Endothelial cell (in vitro differentiated cells): ENCODE measurements at places on chromosomes 5 and 9. TPM values are rescaled to one million over a fixed set of nuclear protein-coding genes. Genes with fewer than 3 reads are reported as not detected.

- DNase-seq: no peak
Observed at GRCh38 chr9:2134391-2134790, 119.2 kb downstream of the SMARCA2 start.

DNA sequence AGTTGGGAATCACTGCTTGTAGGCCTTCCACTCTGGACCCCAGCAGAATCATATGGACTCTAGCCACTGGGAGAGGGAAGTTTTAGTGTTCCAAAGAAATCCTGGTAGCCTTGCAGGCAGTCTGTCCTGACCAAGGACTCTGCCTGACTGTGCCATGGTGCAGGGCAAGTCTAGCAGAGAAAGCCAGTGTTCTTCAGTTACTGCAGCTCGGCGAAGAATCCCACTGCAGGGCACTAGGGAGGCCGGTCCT, 20.3 kb upstream of the MATR3 start:
- no peak for DNase-seq

DNA sequence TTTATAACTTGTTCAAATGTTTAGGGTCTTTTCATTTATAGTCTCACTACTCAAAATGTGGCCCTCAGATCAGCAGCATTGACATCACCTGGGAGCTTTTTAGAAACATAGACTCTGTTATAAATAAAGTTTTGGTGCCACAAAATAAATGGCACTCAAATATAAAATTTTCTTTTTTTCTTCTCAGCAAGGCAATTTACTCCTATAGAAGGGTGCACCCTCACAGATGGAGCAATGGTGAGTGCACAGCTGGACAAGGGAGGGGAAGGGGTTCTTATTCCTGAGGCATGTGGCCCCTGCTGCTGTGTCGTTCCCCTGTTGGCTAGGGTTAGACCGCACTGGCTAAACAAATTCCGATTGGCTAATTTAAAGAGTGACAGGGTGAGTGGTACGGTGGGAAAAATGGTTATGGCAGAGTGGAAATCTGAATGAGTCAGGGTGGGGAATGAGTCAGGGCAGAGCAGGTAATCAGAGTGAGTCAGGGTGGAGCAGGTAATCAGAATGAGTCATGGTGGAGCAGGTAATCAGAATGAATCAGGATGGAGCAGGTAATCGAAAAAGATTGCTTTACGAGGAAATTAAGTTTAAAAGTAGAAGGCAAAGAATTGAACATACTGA, 31.8 kb upstream of the C7 start:
- DNase-seq: no peak

- no peak for DNase-seq
Observed at GRCh38 chr9:23444658-23445057, 381.4 kb downstream of the ELAVL2 start.

GRCh38 chr5:136905571-136905970, 540.2 kb upstream of the TRPC7 start:
- no peak for DNase-seq

DNA sequence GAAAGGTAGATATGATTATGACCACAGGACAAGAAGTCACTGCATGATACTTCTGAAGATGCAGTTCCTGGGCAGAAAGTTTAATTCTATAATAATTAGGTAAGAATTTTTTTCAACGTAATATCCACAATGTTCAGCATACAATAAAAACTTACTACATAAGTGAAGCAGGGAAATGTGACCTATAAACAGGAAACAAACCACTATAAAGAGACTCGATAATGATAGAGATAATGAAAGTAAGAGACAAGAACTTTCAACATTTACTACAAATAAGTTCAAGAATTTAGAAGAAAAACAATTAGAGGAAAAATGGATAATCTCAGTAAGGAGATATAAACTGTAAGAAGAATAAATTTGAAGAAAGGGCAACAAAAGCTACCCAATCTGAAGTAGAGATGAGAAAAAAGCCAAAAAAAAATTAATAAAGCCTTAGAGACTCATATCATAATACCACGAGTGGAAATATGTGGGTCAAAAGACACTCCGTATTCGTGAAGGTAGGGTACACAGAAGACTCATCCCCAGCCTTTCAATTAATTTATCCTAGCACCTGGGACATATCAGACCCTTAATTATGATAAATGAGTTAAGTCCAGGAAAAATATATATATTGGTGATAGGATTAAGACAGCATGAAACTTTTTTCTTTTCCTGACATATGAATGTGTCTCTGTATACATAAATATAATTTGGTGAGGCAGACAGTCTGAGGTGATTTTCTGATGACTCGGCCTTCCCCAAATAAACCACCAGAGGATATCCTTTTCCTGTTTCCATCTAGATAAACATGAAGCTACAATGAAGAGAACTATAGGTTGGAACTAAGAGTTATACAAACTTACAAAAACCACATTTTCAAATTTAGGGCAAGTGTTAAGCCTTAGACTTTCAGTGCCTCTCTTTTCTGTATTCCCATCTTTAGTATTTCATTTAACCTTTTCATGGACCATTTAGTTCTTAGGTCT, 120.4 kb downstream of the RAPGEF6 start:
- no peak for DNase-seq

DNA sequence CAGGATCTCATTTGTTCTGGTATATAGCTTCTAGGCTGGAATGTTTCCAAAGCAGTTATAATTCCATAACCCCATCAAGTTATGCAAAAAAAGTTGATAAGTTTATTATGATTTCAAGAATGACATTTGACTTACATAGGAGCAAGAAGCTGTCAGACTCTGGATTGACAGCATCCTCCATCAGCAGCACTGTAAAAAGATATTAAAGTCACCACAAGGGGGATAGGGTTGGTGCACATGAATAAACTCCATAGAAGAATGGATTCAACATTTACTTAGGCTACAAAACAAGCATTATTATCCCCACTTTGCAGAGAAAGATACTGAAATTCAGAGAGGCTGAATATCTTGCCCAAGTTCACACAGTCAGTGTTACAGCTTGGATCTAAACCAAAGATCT, 208.9 kb upstream of the SLC30A5 start:
- no peak for DNase-seq

DNA sequence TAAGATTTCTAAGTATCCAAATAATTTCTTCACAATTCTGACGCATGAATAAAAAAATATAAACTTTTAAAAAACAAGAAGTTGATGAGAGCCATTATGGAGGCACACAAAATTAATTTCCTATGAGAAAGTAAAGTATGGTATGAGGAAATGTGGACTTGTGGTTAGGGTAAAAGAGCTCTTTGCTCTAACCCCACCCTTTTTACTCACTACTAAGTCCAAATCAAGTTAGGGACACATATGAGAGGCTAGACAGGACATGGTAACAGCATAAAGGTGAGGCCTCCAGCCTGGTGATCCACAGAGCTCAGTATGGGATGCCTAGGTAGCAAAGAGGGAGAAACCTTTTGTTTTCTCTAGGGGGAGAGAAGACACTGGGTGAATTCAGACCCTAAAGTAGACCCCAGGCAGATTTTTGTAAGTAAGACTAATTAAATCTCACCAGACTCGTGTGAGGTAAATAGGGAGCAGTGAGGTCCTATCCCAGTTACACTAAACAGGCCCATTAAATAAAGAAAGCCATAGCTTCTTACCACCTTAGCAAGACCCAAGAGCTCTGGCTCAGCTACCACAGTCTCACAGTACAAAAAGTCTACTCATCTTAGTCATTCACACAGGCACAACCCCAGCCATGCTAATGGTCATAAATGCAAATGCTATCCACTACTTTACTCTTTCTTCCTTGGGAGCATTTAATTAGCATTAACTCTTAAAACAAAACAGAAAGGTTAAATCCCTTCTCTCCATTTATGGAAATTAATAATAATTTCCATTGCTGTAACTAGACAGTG, 42.6 kb downstream of the MLLT3 start:
- DNase-seq: no peak

DNA sequence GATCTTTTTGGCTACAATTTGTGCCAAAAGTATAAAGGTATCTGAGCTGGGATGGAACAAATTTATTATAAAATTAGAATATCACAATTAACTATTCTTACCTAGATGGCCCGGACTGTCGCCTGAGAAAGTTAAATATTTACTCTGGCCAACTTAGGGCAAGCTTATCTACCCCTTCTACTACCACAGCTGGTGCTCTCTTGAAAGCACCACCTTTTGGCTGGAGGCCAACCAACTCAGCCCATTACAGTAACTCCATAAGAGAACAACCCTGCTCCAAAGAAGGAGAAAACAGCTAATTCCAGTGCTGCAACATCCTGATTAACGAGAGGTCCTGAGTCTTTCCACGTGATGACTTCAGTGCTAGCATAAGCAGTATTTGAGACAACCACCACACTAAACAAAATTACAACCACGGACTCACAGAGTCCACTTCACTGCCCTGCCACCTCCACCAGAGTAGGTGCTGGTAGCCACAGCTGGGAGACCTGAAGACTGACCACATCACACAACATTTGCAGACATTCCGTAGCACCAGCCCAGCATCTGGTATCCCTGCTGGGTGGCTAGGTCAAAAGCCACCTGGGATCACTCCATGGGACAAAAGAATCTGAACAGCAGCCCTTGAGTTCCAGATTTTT, 43.2 kb downstream of the RGMB start:
- no peak for DNase-seq

DNA sequence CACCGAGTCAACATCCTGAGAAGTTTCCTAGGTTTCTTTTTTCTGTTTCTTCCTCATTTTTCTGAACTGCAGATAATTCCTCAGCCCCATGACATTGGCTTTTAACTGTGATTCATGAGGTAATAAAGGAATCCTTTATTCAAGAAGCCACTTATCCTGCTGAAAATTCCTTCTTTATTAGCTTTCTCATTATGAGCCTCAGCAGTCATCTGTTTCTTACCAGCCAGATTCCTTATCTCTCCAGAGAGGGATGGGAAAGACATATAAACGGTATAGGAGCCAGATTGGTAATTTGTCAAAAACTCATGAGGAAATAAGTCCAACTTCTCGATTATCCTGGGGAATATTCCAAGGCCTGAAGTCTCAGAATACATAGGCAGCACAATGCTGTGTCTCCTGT, 465.4 kb downstream of the ICE1 start:
- no peak for DNase-seq

- DNase-seq: no peak
Observed at GRCh38 chr9:70923961-70924360, 197.5 kb downstream of the TRPM3 start.

DNA sequence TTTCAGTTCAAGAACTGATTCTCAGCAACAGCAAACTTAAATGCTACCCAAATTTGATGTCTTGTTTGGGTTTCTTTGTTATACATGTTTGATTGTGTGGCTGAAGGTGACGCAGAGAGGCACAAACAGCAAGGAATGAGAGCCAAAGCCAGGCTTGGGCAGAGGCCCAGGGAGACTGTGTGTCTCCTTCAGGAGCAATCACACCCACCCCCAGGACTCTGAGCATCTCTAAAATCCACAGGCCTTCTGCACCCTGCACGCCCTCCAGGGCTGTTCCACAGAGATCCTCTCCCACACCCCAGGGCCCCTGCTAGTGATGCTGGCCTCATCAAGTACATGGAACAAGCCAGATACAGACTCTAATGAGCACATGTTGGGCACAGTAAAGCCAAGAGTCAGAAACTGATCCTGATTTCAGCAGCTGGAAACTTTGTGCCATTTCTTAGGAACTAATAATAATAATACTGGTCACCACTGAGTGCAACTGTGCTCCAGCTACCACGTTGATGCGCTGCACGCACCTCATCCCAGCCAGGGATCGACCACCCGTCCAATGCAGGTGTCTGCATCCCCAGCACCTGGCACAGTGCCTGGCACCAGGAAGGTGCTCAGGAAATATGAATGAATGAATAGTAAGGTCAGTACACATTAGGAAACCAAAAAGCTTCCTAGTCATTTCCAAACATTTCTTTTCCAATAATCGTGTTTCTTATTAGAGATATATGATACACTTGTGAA, 54.6 kb upstream of the TCF7 start:
- DNase-seq: no peak

DNA sequence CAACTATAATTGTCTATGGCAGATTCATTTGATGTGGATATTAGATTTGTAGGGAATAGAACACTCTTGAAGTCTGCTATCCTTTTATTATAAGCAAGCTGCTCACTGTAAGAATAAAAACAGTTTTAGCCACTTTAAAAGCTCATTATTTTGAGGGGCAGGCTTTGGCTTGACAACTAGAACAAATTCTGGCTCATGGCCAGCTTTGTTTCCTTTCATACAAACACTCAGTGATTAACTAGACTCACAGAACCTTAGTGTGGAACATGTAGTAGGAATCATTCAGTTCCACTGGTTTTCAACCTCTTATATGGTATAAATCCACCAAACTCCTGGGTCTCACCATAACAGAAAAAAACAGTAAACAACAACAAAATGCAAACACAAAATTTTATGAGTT, 27.4 kb upstream of the CEP120 start:
- DNase-seq: no peak

DNA sequence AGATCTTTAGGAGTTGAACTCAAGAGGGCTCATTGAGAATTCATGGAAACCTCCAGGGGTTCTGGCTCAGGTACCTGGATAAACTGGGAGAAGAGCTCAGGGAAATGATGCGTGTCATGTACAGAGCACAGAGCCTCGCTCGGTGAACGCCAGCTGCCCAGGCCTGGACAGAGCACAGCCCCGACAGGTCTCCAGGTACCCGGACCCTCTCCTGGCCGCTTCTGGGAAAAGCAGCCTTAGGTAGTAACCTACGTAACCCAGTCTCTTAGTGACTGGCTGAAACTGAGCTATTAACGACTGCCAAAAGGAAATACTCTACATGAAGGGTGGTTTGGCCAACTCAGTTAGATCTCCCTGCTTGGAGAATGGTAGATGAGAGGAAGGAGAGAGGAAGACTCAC, 157.4 kb downstream of the TTLL11 start:
- DNase-seq: peak; percentile 18

DNA sequence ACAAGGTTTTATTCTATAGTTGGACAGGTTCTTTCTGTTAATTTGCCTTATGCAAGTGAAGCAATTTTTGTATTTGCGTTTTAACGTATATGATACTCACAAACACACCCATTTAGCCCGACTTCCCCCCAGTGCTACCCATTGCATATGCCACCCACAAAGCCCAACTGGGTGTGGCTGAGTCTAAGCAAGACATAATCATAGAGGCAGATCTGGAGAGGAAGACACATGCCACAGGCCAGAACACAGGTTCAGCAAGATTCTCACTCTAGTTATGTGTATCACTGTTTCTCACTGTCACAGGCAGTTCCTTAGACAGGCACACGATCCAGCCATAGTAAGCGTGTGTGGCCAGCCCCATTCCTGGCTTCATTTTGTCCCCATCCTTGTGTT, 29.0 kb upstream of the PUM3 start:
- no peak for DNase-seq

GARNL3 gene
- total RNA-seq: 3.3 TPM

OSTF1 gene
- 51.4 TPM for total RNA-seq

SOWAHA gene
- total RNA-seq: not detected

FBP1 gene
- total RNA-seq: not detected

PAEP gene
- not detected for total RNA-seq

PCDHGB6 gene
- total RNA-seq: 60.0 TPM

DTWD2 gene
- 2.7 TPM for total RNA-seq

SPINK13 gene
- total RNA-seq: not detected

NPR3 gene
- 73.3 TPM for total RNA-seq

PCDHAC1 gene
- 7.5 TPM for total RNA-seq
